CD4-positive, alpha-beta T cell treated with Interleukin-4 for 1 hour (primary cell): ENCODE measurements at places on chromosomes 12 and 14.
A peak's percentile ranks its signal among the peaks of the same experiment; 100 is the strongest.

- DNase-seq = no peak
Measured at GRCh38 chr12:116933512-116934246, 22.9 kb downstream of the FBXW8 start.

- DNase-seq = no peak
Measured at GRCh38 chr12:69578283-69578682, 7.0 kb upstream of the CCT2 start.

DNA sequence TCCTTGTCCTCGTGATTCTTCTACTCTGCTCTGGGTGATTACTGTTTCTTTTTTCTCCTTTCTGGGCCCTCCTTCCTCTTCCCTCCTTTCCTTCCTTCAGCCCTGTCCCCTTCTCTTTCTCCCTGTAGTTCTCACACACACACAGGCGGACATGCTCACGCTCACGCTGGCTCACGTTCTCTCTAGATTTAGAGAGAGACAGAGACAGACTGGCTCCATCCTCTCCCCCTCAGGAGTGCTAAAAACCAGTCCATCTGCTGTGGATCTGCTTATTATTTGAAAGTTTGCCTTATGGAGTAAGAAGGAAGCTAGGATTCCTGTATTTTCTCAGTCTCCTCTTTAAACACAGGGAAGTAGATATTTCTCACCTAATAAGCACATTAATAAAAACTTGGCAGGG lies 48.1 kb downstream of the KCNA1 start:
- no peak for DNase-seq

GRCh38 chr14:63452796-63453195 lies 90.4 kb downstream of the PPP2R5E start:
- no peak for DNase-seq

DNA sequence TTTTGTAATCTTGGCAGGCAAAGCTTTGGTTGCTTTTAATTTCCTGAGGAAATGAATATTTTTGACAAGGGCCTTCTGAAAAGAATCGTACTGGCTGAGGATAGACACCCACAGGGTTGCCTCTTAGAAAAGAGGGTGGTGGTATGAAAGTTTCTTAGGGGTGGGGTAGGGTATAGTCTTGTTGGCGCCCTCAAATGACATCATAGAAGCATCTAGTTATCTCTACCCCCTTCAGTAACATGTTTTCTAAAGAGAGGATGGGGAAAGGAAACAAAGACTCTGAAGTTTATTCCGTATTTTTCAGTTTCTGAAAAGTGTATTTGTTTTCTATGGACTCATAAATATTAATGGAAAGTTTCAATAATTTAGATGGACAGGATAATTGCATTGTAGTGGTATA lies 13.7 kb downstream of the PRKCH start:
- DNase-seq = peak; percentile 52

DNA sequence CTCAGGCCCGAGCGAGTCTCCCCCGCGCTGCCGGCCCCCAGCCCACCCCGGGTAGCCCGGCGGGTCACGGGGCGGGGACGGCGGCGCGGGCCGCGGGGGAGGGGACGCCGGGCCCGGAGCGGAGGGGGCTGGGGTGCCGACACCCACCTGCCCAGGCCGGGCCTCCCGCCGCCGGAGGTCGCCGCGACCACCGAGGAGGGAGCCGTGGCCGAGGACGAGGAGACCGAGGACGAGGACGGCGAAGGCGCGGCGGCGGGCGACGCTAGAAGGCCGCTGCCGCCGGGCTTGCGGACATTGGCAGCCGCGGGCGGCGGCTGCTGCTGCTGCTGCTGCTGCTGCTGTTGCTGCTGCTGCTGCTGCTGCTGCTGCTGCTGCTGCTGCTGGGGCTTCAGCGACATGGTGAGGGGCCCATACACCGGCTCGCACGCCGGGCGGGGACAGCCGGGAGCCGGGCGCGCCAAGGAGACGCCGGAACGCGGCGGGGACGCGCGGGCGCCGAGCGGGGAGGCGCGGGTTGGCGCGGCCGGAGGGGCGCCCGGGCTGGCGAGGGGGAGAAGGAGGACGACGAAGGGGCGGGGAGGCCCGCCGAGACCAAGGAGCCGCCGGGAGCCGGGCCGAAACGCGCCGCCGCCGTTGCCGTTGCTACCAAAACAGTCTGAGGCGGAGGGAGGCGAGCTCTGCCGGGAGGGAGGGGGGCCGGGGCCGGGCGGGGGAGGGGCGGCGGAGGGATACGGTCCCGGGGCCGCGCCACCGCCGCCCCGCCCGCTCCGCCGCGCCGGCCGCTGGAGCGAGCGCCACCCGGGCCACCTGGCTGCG lies at the start of gene ATXN2:
ATXN2 (minus strand) TSS at position 679 of the 816 bp plus-strand sequence; CDS start at position 398, 281 bp downstream.
- DNase-seq = no peak

- peak; percentile 58 for DNase-seq
Measured at GRCh38 chr14:68627868-68628604, 164.8 kb downstream of the ZFP36L1 start.

DNA sequence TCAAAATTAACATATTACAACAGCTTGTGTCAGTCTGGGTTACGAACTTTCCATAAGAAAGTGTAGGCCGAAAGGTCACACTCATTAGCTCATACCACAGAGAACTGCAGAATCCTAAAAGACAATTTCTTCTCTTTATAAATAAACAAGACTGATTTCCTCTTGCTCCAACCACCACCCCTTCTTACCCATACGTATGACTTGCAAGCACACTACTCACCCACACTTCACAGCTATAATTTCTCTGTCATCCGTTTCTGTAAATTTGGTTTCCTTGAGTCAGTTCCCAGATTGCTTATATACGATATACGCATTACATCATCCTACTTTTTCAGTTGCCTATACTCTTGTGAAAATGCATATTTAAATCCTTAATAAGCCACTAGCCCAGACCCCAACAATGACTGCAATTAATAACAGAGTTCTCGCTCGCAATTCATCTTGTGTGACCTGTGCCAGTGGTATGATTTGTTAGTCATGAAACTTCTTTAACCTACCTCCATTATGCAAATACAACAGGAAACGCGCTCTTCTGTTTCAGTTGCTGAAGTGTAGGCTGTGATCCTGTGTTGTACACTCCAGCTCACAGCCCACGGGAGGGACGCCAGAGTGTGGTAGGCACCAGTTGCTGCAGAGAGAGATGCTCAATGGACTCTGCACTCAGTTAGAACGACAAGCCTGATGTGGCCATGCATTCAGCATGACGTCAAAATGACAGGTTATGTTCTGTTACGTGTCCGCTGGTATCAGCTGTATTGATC lies 417.6 kb downstream of the PDZRN4 start:
- no peak for DNase-seq

DNA sequence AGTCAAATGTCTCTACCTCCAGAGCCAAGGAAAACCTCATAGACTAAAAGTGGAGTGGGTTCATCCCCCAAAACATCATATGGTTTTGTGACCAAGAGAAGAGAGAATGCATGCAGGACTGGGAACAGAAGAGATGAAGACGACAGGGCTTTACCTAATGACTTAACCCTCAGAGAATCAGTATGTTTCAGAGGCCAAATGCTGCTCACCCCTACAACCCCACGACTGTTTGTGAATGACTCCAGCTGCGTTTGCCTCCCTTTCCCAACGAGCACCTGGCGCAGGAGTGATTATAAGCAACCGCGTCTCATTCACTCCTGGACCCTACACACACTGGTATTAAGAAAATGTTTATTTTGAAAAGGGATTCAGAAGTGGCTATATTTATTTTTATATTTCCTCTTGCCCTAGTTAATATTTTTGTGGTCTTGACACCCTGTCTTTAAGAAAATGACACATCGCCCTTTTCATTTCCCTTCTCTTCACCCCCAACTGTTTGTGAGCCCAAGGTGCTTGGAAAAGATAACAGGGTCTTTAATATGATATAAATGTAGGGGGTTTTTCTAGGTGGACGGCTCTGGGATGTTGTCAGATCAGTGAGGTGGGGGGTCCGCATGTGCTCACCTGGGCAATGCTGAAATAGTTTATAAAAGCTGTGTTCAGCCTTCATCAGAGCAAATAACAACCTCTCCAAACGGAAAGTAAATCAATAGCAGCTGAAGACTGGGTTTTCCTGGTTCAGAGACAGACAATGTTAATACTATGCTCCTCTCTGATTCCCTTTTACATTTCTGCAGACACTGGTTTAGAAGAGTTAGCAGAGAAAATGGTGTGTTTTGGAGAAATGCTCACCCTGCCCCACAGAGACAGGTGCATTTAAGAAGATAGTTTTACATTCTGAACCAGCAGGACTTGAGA lies 77.7 kb downstream of the SLC15A4 start:
- no peak for DNase-seq

- DNase-seq = no peak
Measured at GRCh38 chr12:89971880-89972279, 263.2 kb upstream of the ATP2B1 start.

- DNase-seq = no peak
Measured at GRCh38 chr12:40240779-40241178, 16.0 kb downstream of the LRRK2 start.

- DNase-seq = no peak
Measured at GRCh38 chr14:96624661-96625425, 122.7 kb downstream of the PAPOLA start.

DNA sequence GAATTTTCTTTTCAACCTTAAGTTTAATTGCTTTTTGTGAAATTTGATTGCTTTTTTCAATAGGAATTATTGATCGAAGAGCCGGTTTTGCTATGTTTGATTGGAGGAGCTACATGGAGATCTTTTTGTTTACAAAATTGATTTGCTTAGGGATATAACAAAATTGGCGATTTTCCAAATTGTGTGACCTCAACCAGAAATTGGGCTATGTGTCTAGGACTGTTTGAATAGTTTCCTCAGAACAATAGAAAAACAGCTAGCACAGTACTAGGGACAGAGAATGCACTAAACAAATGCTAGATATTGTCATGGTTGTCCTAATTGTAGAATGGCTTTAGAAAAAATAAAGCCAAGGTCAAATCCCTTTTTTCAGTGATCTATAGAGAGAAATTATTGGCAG lies 2.4 kb downstream of the SLC17A8 start:
- DNase-seq = no peak

- DNase-seq = no peak
Measured at GRCh38 chr12:88092771-88093170, 49.1 kb downstream of the CEP290 start.

DNA sequence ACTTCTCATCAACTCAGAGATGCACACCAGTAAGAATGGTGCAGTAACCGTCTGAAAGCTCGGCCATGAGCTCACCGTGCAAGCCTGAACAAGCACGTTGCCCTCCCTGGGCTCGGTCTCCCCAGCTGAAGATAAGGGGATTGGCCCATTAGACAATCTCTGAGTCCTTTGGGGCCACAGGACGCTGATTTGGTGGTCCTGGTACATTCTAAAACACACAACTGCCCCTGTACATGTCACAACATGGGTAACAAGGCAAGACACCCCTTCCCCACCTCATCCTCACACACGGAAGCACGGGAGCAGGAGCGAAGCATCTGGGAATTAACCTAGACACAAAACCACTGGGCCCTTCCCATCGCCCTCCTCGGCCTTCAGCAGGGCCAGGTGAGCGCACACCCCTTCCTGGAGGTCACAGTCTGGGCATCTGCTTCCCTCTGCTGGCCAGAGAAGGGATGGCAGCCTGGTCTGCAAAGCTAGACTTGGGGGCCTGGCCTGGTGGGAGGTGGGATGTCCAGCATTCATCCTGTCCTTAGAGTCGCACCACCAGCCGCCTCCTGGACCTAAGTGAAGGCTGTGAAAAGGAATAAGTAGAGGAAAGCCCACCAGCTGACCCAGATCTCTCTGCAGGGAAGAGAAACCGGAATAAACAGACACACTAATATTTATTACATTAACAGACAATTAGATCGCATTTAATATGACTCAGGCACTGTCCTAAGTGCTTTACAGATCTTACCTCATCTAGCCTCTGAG lies 18.9 kb upstream of the SMUG1 start:
- peak; percentile 76 for DNase-seq

DNA sequence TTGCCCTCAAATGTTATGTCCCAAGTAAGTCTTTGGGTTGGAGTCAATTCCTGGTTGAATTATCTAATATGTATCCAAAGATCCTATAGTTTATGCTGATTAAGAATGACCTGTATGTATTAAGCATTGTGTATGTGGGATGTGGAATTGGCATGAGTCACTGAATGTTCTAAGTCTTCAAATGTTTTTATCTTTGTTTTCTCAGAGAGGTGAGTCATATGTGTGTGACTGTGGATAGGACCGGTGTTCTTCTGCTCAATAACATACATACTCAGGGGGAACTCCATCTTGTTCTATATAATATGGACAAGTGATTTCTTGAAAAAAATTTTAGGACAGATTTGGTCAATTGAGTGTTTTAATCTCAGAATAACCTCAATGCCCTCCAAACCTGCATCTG lies 57.9 kb downstream of the NAV3 start:
- no peak for DNase-seq

GRCh38 chr14:53408175-53408879 lies 255.2 kb upstream of the DDHD1 start:
- no peak for DNase-seq

GRCh38 chr12:82688035-82688501 lies 1.4 kb downstream of the TMTC2 start:
- DNase-seq = peak; percentile 21

DNA sequence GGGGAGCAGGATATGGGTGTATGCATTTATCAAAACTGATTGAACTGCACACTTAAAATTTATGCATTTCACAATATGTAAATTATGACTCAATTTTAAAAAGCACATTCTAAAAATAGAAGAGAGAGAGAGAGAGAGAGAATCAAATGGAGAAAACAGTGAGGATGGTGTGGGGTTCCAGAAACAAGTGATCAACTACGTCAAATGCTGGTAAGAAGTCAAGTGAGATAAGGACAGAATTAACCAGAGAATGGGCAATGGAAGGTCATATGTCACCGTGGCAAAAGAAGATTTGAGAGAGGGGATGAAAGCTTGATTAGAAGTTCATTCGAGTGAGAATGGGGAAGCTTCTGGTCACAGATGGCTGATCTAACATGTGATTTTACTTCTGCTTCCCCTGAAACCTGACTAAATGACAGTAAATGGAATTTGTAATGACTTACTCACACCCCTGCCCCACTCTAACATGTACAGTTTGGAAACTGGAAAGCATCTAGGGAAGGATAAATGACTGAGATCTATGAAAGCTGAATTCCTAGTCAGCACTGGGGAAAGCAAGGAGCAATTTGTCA lies 276.5 kb upstream of the AMIGO2 start:
- peak; percentile 62 for DNase-seq

GRCh38 chr14:33950320-33951182 lies at the start of gene EGLN3:
TSS of gene EGLN3 (minus strand) at chr14:33951074. CDS start at chr14:33950752, 322 bp downstream.
- peak; percentile 49 for DNase-seq
